ENCODE measurements at places on chromosomes 3 and 15.

DNA sequence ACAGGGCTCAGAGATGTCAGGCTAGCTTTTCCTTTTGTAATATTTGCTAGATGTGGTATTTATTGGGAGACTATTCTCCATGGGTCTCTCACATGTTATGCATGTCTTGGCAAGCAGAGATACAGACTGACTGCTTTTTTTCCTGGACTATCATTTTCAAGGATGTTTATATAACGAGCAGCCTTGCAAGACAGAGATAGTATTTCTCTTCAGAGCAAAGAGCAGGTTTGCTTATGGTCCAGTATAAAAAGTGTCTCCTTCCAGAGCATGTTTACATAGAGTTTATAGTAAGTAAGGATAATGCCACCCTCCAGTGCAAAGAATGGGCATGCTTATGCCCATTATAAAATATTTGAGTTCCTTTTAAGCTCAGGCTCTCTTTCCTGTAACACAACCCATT lies 24.6 kb downstream of the GTF2E1 start:
- no peak for DNase-seq

DNA sequence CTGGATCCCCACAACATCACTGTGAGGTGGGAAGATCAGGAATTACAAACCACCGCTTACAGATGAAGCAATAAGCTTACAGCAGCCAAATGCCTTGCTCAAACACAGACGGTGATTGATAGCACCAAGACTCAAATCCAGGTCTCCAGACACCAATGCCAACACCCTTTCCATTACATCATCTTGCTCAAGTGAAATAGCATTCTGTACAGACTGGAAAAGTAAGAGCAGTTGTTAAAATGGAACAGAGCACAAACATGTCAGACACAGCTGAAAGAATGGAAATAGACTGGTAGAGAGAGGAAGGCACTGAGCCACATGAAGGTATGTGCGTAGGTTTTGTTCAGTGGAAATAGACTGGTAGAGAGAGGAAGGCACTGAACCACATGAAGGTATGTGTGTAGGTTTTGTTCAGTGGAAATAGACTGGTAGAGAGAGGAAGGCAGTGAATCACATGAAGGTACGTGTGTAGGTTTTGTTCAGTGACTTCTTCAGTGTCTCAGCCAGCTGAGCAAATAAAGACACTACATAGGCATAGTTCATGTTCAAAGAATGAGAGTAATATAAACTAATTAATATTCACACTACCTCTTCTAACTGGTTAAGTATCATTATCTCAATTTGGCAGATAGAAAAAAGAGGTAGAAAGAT lies 15.6 kb downstream of the CLDN1 start:
- DNase-seq: no peak

- DNase-seq: no peak
Measured at GRCh38 chr3:57889807-57890206, 118.4 kb upstream of the FLNB start.

GRCh38 chr3:13544293-13544831 lies 4.6 kb upstream of the FBLN2 start:
- DNase-seq: peak; percentile 73

DNA sequence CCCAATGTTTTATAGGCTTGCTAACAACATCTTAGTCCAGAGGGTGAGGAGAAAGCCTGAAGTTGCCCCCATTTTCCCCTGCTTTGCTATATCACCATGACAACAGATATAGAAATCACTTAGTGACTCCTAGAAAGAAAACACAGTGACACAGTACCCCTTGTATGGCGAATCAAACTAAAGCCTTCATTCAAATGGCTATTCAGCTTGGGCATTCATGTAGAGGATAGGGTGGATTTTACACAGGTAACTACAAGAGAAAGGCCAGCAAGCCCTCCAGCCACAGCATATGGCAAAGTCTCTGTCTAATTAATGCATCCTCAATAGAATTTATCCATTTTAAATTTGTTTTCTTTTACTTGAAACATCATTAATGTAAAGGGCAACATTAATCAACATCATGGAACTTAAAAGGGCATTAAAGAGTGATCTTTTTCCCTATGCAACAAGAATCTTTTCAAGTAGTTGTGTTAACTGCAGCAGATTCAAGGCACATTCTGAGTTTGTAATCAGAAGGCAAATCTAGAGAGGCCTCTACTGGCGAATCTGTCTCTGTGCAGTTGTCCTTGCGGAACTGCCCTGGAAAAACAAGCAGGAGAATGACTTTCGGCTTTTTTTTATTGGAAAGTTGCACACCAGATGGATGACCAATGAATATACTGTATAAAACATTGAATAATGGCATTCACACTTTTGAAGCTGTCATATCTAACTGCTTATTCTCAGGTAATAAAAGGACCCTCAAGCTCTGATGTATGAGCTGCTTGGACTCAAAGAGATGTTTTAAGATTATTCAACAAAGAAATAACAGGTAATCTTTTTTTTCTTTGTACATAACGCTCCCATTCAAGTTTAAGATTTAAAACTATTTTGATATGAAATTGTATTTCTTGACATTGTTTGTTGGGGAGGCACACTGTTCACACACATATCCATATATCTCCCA lies 621.7 kb upstream of the AGTR1 start:
- no peak for DNase-seq

GRCh38 chr3:86282106-86282787 lies 708.7 kb downstream of the VGLL3 start:
- peak; percentile 53 for DNase-seq

DNA sequence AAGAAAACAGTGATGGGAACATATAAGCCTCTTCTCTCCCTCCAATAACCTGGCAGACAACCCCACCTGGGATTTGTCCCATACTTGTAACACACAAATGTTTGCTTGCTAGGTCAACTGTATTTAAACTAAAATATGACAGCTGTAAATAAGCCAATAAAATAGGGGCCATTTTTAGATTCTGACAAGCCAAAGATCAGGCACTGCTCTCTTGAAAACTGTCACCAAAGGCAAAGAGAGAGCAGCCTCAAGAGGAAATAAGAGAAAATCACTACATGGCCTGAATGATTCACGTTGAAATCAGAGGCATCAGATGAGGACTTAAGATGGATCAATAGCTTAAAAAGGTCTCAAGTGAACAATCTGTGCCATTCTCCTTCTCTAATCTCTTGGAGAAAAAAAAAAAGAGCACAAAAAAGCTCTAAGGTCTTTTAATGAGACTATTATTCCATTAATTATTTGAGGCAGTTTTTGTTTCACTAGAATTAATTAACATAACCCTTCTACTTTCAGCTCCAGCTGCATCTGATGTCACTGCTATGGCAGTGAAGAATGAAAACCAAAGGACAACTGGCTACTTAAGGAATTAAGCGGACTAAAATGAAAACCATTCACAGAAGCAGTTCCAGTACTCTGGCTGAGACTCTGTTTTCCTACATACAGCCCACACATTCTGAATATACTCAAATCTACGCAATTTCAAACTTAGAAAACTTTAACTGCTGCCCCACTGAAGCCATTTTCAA lies 19.0 kb downstream of the MYO5A start:
- no peak for DNase-seq
